ENCODE measurements at places on chromosomes 1 and 21. TPM values are rescaled to one million over a fixed set of nuclear protein-coding genes. Genes with fewer than 3 reads are reported as not detected.

- no peak for DNase-seq
Measured at GRCh38 chr1:34858901-34859445, 576 bp downstream of the SMIM12 start.

- DNase-seq: no peak
Measured at GRCh38 chr1:85344256-85344694, 67.8 kb upstream of the BCL10 start.

DNA sequence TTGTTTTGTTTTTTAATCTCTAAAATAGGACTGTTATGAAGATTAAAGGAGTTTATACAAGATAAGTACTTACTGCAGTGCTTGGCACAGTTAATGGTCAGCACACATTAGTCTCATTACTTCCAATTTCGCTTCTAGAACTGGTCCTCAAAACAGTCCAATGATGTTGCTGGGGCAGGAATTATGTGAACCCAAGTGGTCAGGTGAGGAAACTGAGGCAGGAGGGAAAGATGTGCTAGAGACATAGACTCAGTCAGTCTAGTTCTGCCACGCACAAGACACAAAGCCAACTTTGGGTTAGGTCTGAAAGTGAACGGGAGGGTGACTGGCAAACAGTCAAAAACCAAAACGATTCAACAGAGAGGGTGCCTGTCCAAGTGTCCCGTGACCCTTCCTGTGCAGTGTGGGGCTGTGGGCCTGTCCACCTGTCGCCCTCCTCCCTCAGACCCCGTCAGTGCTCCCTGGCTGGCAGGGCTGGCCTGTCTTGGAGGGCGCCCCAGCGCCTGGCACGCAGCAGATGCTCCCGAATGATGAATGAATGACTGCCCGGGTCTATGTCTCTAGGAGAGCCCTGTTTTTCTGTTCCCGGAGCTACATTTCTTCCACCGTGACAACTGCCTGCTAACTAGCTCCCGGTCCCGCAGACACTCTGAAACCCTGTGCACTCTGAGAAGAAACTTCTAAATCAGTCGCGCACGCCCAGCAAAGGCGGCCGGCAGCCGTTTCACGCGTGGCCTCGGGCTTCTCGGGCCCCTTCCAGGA, 2.4 kb downstream of the LRP8 start:
- no peak for DNase-seq

DNA sequence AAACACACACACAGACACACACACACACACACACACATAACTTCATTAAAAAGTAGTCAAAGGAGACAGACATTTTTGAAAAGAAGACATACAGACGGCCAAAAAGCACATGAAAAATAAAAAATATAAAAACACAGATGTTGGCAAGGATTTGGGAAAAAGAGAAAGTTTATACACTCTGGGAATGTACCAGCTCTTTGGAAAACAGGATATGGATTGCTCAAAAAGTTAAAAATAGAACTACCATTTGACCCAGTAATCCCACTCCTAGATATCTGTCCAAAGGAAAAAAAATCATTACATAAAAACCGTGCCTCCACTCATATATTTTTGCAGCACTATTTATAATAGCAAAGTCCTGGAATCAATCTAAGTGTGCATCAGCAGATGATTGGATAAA, 128.4 kb upstream of the C21orf91 start:
- no peak for DNase-seq

DNA sequence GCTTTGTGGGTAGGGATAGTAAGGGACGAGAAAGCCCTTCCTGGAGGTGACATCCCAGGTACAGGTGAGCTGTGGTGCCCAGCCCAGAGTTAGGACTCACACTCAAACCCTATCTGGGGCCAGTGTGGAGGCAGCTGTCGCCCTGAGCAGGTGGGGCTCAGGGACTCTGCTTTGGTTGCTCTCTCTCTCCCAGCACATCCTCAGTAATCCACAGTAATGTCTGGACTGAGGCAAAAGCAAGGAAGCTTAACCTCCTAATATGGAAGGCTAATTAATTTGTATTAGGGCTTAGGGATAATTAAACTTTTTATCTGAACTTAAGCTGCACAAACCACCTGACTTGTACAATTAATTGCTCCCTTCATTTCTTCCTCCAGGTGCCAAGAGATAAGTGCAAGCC, 38.2 kb downstream of the DDX20 start:
- DNase-seq: no peak

- DNase-seq: no peak
Measured at GRCh38 chr1:166918088-166918955, 42.3 kb upstream of the TADA1 start.

GRCh38 chr1:147492207-147492606, 49.1 kb upstream of the BCL9 start:
- no peak for DNase-seq

DNA sequence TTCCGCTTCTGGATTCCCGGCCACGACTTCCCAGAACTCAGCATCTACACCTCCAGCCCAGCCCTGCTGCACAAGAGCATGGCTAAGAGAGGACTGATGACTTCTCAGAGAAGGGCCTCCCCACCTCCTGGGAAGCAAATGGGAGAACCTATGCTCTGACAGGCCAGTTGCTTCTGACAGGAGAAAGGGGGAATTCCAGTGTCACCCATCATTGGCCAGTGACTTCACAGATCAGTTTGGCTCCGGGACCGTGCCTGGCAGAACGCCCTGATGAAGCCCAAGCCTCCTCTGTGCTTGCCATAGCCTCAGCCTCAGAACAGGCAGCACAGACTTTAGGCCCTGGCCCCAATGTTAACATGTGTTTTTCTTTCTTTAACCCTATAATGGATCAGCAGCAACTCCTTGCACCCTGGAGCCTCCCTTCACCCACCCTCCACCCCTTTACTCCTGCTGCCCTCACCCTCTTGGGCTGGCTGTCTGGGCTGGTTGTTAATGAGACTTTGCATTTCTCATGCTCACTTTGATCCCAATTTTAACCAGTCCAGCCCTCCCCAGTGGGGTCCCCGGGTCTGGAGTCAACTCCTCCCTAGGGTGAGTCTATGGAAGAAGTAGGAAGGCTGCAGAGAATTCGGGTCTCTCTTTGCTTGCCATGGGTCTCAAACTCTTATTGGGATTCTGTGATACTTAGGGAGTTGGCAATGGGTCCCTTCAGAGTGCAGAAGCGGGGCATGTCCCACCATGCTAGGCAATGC, 42.7 kb upstream of the SLC30A1 start:
- DNase-seq: no peak

DNA sequence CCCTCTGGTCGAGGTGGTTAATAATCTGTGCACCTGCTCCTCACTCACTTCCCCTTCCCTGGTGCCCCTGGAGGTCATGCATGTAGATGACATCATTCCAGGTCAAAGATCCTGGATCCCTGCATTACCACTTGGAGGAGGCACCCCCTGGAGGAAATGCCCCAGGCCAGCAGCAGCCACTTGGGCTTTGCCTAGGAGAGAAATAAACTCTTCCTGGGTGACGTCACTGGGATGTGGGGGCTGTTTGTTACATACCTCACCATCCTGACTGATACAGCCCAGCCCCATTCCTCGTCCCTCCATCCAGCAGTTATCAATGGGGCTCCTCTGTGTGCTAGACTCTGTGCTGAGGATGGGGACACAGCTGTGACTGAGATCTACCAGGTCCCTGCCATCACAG, 433.6 kb downstream of the PTPRU start:
- DNase-seq: no peak

GRCh38 chr1:3444736-3445135, 9.7 kb upstream of the ARHGEF16 start:
- no peak for DNase-seq

- DNase-seq: no peak
Measured at GRCh38 chr1:109149874-109150601, 36.1 kb downstream of the ELAPOR1 start.

DNA sequence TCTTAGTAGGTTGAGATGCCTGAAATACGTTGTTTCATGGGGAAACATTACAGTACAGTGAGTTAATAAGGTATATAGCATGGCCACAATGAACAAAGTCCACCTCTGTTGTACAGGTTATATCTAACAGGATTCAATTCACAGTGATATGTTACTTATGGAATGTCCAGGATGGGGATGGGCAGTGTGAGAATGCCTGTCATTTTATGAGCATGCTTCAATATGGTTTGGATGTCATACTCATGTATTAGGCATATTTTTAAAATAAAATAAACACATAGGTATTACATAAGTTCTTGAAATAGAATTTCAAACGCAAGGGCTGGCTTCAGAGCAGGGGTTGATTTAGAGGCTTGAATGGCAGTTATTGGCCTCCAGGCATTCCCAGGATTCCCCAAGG, 6.1 kb upstream of the PHLDA3 start:
- DNase-seq: no peak

GRCh38 chr21:19244502-19245187, 841.1 kb upstream of the TMPRSS15 start:
- no peak for DNase-seq

DNA sequence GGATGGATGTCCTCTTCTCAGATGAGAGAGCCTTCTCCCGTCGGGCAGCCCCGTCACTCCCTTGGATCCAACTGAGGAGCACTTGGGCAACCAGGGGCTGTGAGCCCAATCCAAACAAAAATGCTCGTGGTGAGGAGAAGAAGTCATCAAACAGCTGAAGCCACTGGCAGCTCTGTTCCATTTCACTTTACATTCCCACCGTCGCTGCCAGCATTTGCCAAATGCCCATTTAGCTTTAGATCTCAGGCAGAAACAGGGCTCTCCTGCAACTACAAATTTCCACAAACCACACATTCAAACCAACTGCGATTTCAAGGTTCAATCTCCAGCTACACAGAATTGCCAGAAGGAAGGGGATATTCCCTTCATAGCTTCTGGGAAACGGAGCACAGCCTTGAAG, 634.6 kb downstream of the SMYD3 start:
- no peak for DNase-seq

DNA sequence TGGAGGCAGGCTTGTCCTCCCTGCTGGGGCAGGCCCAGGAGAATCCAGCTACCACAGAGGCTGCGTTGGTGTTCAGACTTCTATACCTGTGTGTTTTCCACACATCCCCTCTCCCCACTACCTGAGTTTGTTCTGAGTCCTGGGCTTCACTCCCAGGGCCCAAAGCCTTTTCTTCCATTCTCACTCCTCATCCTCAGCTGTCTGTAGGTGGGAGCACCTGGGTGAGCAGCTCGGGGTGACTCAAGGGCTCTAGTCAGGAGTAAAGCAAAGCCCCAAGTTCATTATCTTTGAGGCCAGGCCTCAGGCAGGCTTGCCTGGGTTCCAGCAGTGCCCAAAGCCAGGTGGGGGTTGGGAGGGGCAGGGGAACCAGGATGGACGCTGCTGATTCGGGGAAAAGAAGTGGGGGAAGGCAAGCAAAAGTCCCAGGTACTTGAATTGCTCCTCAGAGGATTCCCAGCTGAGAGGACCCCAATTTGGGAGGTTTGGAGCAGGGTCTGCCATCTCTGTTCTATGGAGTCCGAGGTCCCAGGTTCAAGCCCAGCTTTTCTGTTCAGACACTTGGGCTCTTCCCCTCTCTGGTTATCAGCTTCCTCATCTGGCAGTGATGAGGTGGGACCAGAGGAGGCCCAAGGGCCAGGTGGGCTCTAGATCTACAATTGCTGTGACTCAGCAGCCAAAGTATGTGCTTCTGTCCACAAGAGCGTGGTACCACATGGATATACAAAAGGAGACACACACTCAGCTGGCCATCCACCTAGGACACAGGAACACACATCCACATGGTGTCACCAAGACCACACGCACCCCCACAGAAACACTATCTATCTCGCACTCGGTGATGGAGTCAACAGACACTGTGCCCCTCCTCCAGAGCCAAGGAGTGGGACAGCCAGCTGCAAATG, 5.8 kb upstream of the PTPN7 start:
- no peak for DNase-seq

DNA sequence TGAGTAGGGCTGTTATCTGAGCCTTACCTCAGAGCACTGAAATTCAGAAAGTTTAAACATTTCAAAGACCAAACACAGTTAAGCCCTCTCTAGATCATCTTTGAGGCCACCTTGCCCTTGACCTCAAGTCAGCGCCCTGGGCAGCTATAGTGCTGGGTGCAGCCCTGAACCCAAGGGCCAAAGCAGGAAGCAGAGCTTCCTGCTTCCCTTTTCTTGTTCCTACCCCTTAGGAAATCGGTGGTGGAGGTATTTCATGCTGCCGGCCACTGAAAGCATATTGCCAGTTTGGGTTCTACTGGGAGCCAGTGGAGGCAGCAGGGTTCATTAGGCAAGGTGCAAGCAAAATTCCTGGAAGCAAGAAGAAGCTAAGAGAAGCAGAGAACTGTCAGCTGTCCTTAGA, 26.1 kb downstream of the CD244 start:
- no peak for DNase-seq

Gene EXTL1
- 101 TPM for total RNA-seq

Gene KMO
- not detected for total RNA-seq

Gene PTPN7
- not detected for total RNA-seq

Gene AQP10
- total RNA-seq: 0.24 TPM

Measured in G401 (cell line).